ENCODE measurements at places on chromosomes 5 and 9. TPM values are rescaled to one million over a fixed set of nuclear protein-coding genes. Genes with fewer than 3 reads are reported as not detected.

The NR5A1 gene
- not detected for total RNA-seq

The SLC25A2 gene
- total RNA-seq: not detected

The NIPAL4 gene
- total RNA-seq: not detected

The RACK1 gene
- total RNA-seq: 3,784 TPM

The SLCO6A1 gene
- not detected for total RNA-seq

The FGF1 gene
- total RNA-seq: 2.2 TPM

The PAEP gene
- not detected for total RNA-seq

The SHOC1 gene
- under 0.01 TPM for total RNA-seq

The IFNA17 gene
- not detected for total RNA-seq

The ELAVL2 gene
- not detected for total RNA-seq

The SPINK7 gene
- not detected for total RNA-seq

The C5orf58 gene
- not detected for total RNA-seq

The SPEF2 gene
- 1.0 TPM for total RNA-seq

The SUSD3 gene
- total RNA-seq: 5.6 TPM

The NOP16 gene
- 22.5 TPM for total RNA-seq

The ARHGEF28 gene
- 9.2 TPM for total RNA-seq

The AQP7 gene
- not detected for total RNA-seq

The CNTNAP3B gene
- 5.8 TPM for total RNA-seq

The FOXD4 gene
- 0.34 TPM for total RNA-seq

The ANGPTL2 gene
- 4.6 TPM for total RNA-seq

The PCDHGA5 gene
- total RNA-seq: 0.15 TPM

The RFX3 gene
- total RNA-seq: 1.2 TPM

The PCDHB2 gene
- 0.45 TPM for total RNA-seq

The PCDHGC3 gene
- 39.3 TPM for total RNA-seq

The RLN1 gene
- total RNA-seq: not detected

The CDH12 gene
- not detected for total RNA-seq

The SVEP1 gene
- 5.5 TPM for total RNA-seq

The ABLIM3 gene
- total RNA-seq: 64.7 TPM

The GAPT gene
- not detected for total RNA-seq

The NKD2 gene
- 0.30 TPM for total RNA-seq

The OR1J2 gene
- not detected for total RNA-seq

The NME5 gene
- 1.6 TPM for total RNA-seq

The WHRN gene
- total RNA-seq: 0.15 TPM

The PTPDC1 gene
- total RNA-seq: 5.2 TPM

The USP20 gene
- total RNA-seq: 10.6 TPM

The SAXO1 gene
- not detected for total RNA-seq

The GDNF gene
- total RNA-seq: not detected

The LCN15 gene
- not detected for total RNA-seq

The SPOCK1 gene
- 1.2 TPM for total RNA-seq

All from bronchus fibroblast of lung (primary cell).